HCEC 1CT (cell line): ENCODE measurements at places on chromosomes 4 and X.

- DNase-seq = no peak
These were observed 505.0 kb downstream of the CENPC start for GRCh38 chr4:67040315-67040714.

DNA sequence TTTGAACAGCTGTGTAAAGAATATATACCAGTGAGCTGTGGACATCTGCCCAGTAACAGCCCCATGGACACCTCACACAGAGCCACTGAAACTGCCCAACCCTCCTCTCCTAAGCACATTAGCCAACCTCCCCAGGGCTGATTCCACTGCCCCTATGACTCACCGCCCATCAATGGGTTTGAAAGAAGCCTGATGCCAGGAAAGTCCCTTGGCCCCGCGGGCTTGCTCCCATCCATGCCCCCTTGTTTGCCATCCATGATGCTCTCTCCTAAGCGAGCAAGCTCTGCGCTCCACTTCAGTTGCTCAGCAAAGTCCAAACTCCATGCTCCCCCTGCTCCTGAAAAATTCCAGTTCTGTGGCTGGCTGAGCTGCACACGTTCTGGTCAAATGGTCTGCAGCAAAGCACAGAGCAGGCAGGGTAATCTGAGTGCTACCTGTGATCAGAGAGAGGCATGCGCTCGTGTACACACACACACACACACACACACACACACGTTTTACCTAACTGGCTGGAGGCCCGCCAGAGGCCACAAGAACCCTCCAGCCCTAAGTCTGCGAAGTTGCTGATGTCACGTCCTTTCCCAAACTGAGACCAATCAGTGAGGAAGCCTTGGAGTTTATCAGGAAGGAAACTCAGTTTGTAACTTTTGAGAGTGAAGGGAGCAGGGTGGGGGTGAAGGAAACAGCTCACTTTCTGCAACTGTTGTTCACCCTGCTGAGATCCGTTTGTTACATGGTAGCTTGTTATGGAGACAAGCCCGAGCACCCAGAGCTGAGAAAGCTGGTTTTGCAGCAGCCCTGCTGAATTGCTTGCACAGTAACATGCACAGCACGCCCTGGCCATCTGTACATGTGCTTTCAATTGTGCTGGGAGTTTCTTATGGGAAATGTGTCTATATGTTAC, at the start of gene ASB9:
TSS of gene ASB9 (minus strand) at position 466 of the 904 bp plus-strand sequence. CDS start at position 257, 209 bp downstream.
- peak; percentile 1 for DNase-seq

- DNase-seq = no peak
These were observed 79.5 kb upstream of the ATP6AP2 start for GRCh38 chrX:40501164-40501855.

DNA sequence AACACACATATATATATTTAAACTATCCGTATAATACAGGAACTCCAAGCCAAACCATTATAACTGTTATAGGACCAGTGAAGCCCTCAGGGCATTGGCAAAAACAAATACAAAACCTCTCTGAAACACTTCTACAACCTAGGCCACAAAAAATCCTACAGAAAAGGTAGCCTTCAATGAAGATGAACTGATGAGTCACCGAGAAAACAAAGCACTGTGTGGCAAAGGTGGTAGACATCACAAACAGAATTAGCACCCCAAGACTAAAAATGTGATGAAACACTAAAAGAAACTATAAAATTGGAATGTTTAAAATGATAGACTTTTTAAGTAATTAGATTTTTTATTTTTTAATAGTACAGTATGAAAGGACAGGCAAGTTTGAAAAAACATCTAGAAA, 5.5 kb upstream of the HSPA4L start:
- DNase-seq = no peak

- no peak for DNase-seq
These were observed 111.8 kb upstream of the FRMPD4 start for GRCh38 chrX:12026481-12026880.

GRCh38 chr4:151284534-151285245, 7.7 kb downstream of the PRSS48 start:
- DNase-seq = no peak

- DNase-seq = no peak
These were observed 51.2 kb downstream of the TBL1X start for GRCh38 chrX:9515973-9516538.

DNA sequence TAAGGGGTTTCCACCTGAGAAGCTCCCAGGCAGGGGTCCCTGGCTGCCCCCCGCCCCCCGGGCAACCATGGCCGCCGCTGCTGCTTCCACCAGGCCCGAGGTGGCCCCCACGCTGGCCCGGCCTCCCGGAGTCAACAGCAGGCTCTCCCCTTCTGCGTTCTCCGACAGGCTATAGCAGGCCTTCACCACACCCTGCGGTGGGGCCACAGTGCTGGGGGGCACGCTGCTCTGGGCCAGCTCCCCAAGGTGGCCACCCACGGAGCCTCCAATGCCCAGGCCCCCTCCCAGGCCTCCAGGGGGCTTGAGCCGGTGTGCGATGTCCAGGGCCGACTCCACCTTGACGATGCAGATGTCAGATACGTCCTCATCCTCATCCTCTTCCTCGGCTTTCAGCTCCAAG, 72.5 kb downstream of the UBE2K start:
- no peak for DNase-seq

- DNase-seq = peak; percentile 58
These were observed 15.2 kb downstream of the HSD17B11 start for GRCh38 chr4:87375719-87376291.

DNA sequence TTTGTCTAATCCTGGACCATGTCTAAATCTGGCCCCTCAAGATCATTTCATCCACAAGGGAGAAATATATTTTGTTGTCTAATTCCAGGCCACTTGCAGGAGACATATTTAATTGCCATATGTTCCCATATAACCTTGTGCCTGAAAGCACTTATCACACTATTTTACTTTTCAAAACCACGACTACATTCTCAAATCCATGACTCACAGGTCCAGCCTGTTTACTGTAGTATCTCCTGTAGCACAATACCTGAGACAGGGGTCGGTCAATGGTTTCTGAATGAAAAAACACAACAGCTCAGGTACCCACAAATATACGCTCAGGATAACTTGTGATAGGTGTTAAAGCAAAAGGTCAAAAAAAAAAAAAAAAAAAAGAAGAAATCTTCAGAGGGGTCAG, 60.9 kb downstream of the SEC24D start:
- no peak for DNase-seq

- DNase-seq = peak; percentile 18
These were observed 3.2 kb downstream of the CAMK2D start for GRCh38 chr4:113758372-113758771.

- DNase-seq = peak; percentile 10
These were observed 128.5 kb upstream of the TSPAN5 start for GRCh38 chr4:98786866-98787265.

- DNase-seq = no peak
These were observed 15.2 kb downstream of the GEMIN8 start for GRCh38 chrX:14014526-14014925.

DNA sequence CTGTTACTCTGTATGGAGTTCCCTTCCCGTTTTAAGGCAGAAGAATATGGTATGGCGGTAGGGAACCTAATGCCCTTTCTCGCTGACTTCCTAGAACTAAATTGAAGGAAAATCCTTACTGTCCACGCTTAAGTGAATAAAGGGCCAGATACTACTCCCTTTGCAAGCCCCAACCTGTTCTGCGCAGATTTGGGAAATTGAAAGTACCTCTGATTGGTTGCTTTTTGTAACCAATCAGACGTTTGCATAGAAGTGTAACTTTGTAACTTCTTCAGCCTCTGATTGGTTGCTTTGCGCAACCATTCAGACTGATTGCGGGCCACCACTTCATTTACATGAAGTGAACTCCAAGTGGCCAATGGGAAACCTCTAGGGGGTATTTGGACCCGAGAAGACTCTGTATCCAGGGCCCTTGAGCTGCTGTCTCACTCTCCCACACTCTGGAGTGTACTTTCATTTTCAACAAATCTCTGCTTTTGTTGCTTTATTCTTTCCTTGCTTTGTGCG, 1.2 kb upstream of the TMEM33 start:
- no peak for DNase-seq

DNA sequence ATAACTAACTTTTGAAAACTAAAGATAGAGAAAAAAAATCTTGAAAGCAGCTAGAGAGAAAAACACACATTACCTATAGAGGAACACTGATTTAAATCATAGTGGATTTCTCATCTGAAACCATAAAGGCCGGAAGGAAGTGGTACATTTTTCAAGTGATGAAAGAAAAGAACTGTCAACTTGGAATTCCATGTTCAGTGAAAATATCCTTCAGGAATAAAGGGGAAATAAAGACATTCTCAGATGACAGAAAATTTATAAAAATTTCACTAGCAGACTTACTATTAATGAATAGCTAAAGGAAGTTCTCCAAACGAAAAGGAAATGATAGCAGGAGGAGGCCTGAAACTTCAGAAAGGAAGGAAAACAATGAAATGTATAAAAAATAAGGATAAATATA, 7.6 kb upstream of the JADE3 start:
- DNase-seq = no peak

- no peak for DNase-seq
These were observed 18.8 kb upstream of the GTPBP6 start for GRCh38 chrX:337331-337831.

- DNase-seq = no peak
These were observed 25.8 kb downstream of the PPP3CA start for GRCh38 chr4:101321481-101322042.

- no peak for DNase-seq
These were observed 80.5 kb upstream of the LNX1 start for GRCh38 chr4:53671757-53672156.

GRCh38 chrX:37817579-37817978, 29.8 kb downstream of the DYNLT3 start:
- no peak for DNase-seq

DNA sequence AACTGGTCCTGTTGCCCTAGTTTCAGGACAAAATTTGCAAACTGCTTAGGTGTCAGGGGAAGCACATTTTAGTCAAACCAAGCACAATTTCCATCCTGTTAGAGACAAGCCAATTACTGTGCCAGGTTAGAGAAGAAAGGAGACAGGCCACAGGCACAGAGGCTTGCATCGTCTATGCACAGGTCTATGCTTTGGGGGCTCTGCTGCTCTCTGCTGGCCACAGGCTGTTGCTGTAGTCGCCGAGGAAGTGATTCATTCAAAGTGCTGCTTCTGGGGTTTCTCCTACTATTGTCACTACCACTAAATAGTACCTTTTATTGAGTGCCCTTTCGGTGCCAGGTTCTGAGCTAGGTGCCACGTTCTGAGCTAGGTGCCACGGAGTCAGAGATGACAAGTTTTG, 45.5 kb downstream of the VGLL1 start:
- DNase-seq = peak; percentile 38

- DNase-seq = no peak
These were observed 141.0 kb downstream of the MAB21L2 start for GRCh38 chr4:150722908-150723362.

- DNase-seq = no peak
These were observed 112.7 kb downstream of the BCOR start for GRCh38 chrX:39985071-39985470.

- no peak for DNase-seq
These were observed 50.6 kb downstream of the TENM3 start for GRCh38 chr4:182293691-182294255.

GRCh38 chr4:131609039-131609438, 1540.1 kb upstream of the PCDH10 start:
- DNase-seq = no peak

- no peak for DNase-seq
These were observed 942.7 kb upstream of the NDST4 start for GRCh38 chr4:116055857-116056827.

DNA sequence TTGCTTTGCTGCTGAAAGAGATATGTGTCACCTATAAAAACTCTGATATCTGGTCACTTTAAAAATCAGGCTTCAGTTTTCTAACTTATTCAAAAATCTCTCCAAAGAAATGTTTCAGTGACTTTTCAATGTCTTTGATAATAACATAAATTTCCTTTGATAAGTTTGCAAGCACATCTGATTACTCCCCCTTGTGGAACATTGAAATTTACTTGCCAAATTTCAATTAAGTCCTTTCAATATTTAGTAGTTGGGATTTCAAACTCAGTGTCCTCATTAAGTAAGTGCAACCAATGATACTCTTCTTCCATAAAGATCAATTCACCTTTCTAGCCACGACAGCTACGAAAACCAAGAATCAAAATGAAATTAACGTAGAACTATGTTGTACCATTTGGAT, 151.3 kb upstream of the FAM47C start:
- DNase-seq = no peak

DNA sequence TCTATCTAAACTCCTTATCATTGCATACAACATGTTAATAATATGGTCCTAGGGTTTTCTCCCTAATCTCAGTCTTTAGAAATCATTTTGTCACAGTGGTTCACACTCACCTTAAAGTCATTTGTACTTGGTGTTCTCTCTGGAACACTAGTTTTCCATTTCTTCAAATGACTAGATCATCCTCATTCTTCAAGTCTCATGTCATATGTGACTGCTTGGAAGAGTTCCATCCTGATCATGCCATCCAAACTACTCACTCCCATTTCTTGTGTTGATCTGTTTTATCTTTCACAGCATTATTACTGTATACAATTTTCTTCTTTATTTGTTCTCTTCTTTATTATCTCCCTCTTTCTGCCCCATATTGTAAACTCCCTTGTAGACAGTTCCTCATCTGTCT, 66.5 kb downstream of the HTR2C start:
- peak; percentile 6 for DNase-seq

DNA sequence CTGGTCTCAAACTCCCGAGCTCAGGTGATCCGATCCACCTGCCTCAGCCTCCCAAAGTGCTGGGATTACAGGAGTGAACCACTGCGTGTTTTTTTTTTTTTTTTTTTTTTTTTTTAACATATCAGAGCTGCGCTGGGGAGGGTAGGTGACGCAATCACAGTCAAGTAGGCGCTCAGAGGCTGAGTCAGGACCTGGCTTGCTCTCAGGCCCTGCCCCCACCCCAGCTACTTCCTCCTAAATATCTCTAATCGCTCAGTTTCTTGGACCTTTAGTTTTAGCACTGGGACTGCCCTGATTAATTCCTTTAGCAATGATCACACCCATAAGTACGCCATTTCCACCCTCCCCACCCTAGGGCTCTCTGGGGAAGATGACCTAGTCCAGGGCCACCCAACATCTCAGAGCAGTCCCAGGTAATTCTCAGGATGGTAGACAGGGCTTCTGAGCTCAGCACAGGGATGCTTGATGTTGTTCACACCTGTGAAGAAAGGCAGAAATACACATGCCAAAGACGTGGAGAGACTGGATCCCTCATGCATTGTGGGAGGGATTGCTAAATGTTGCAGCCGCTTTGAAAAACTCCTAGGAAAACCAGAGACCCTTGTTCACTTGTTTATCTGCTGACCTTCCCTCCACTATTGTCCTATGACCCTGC, 50.2 kb downstream of the DDX3X start:
- DNase-seq = peak; percentile 82

- no peak for DNase-seq
These were observed 790.1 kb downstream of the DMD start for GRCh38 chrX:32421266-32421665.

DNA sequence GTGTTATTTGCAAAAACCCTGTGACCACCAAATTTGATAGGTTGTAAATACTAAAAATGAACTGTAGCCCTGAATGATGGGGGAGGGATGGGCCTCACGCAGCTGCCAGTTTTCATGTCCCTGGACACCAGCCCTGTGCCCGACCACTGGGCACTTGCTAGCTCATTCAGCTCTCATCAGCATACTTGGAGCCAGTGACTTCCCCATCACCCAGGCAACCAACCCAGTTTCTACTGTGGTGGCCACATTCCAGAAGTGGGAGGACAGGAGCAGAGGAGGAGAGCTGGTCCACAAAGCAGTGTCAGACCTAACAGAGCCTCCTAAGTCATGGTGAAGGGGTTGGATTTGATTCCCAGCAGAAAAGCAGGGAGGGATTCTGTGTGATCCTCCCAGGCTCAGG, 128.2 kb downstream of the CPEB2 start:
- no peak for DNase-seq
